Stimulated activated effector memory CD8-positive, alpha-beta T cell treated with anti-CD3 and anti-CD28 coated beads, Interleukin-12 subunit alpha, Interleukin-12 subunit beta, amount 100 ng/mL, for 72 hours (primary cell): ENCODE measurements at places on chromosomes 1 and 21.

DNA sequence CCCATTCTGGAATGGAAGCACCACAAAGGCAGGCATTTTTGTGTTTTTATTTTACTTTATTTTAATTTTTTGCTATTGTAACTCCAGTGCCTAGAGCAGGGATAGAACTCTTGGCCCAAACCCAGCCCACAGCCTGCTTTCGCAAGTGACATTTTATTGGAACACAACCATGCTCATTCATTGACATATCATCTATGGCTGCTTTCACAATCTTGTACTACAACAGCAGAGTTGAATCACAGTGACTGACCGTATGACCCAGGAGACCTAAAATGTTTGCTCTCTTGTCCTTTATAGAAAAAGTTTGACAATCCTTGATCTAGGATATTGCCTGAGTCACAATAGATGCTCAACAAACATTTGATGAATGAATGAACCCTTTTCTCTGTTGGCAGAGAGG, 83.9 kb upstream of the ATP1A1 start:
- no peak for DNase-seq

- DNase-seq = no peak
These were observed 52.8 kb upstream of the IFFO2 start for GRCh38 chr1:19009126-19009881.

GRCh38 chr1:56409112-56409691, 170.2 kb downstream of the PLPP3 start:
- no peak for DNase-seq

DNA sequence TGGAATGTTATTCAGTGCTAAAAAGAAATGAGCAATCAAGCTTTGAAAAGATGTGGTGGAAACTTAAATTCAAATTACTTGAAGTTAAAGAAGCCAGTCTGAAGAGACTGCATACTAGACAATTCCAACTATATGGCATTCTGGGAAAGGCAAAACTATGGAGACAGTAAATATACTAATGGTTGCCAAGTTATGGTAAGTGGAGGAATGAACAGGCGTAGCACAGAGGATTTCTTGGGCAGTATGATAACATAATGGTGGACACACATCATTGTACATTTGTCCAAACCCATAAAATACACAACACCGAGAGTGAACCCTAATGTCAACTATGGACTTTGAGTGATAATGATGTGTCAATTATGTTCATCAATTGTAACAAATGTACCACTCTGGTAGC, 21.1 kb upstream of the SELP start:
- DNase-seq = no peak

DNA sequence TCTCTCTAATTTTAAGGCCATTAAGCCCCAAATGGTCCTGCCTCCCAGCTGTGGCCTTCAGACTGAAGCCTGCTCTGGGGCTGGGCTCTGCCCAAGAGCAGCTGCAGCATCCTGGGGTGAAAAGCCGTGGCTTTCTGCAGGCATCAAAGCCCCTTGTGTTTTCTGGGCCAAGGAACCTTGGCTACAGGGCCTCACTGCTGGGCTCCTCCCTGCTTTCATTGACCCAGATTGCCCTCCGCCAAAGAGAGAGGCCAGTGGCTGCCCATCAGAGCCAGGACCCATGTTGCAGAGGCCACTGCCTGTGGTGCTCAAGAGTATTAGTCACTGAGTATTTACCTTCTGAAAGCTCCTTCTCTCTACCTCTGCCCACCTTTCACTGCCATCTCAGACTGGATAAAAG, 1.6 kb downstream of the ZNF648 start:
- DNase-seq = no peak

DNA sequence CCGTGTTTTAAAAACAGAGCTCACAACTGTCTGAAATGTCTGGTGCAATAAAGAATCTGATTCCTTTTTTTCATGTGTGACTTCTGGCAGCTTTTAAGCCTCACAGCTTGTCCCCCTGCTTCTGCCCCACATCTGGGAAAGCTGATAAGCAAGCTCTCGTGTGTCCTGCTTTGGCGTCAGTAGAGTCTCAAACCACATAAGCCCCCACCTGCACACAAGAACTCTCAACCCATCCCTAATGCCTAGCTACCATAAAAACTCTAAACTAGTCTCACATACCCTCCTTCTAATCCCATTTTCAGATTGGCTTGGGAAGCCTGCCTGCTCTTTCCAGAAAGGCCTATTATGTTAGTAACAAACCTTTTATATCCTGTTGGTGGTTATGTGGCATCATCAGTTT, 94.6 kb upstream of the DAB1 start:
- DNase-seq = no peak

GRCh38 chr1:35506960-35507912, 50.0 kb downstream of the KIAA0319L start:
- no peak for DNase-seq

- no peak for DNase-seq
These were observed 682.4 kb upstream of the ADGRL4 start for GRCh38 chr1:79688932-79689331.

DNA sequence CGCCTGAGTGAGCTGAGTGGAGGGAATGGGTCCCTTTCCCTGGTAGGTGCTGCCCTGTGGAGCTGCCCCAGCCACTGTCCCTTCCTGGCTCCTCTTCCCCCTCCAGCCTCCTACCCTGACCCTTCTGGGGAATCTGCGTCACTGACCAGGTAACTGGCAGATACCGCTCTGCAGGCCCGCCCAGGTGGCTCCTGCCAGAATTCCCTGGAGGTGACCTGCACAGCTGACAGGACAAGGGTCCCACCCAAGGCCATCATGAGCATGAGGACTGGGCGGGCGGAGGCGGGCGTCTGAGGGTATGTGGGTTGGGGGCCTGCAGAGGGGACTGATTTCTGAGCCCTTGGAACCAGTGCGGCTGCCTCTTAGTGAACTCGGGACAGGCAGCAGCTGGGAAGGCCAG, 32.5 kb downstream of the DHRS3 start:
- DNase-seq = no peak

- no peak for DNase-seq
These were observed 61.9 kb downstream of the HSPA13 start for GRCh38 chr21:14321042-14321441.

DNA sequence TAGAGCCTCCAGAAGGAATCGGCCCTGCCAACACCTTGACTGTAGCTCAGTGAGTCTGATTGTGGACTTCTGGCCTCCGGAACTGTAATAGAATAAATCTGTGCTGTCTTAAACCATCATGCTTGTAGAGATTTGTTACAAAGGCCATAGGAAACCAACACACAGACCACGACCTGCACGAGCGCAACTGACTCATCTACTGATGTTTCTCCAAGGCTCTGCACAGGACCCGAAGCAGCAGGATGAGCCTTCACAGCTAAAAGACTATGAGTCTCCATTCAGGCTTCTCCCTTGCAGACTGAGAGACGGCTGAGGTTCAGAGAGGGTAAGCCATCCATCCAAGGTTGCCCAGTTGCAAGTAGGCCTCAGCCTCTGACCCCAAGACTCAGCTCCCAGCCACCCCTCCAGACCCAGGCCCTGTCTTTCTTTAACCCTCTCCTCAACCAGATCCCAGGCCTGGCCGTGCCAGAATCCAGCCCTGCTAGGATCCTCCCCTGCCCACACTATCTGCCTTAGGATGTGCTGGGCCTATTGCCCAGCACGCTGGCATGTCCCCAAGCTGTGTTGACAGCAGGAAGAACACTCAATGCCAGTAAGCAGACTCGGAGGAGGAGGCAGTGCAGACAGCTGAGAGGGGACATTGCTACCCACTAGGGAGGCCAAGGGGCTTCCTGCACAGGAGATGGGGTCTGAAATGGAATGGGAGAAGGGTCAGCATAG, 109.0 kb downstream of the HMGB4 start:
- no peak for DNase-seq

DNA sequence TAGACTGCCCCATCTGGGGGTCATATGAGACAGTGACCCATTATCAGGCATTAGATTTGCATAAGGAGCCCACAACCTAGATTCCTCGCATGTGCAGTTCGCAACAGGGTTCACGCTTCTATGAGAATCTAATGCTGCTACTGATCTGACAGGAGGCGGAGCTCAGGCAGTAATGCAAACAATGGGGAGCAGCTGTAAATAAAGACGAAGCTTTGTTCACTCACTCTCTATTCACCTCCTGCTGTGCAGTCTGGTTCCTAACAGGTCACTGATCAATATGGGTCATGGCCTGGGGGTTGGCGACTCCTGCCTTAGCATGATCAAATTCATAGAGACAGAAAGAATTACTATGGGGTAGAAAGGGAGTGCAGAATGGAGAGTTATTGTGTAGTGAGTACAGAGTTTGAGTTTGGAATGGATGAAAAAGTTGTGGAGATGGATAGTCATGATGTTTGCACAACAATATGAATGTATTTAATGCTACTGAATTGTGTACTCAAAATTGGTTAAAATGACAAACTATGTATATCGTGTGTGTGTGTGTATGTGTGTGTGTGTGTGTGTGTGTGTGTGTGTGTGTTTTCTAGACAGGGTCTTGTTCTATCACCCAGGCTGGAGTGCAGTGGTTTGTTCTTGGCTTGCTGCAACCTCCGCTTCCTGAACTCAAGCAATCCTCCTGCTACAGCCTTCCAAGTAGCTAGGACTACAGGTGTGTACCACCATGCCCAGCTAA, 42.2 kb downstream of the BTF3L4 start:
- DNase-seq = no peak

DNA sequence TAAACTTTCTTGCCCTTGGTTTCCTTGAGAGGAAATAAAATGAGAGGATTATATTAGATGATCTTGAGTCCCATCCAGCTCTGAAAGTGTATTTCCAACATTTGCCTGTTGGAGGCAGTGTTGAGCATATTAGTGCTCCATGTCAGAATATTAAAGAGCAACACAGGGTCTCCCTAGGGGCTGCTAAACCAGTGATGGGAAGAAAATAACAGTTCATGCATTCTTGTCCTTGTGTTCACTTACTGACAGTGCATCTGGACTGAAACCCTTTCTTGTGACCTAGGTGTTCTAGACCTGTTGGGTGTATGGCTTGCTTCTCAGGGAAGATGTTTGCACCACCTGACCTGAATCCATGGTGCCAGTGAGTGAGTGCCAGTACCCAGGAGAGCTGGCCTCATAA, 124.7 kb upstream of the KIAA0040 start:
- peak; percentile 59 for DNase-seq

DNA sequence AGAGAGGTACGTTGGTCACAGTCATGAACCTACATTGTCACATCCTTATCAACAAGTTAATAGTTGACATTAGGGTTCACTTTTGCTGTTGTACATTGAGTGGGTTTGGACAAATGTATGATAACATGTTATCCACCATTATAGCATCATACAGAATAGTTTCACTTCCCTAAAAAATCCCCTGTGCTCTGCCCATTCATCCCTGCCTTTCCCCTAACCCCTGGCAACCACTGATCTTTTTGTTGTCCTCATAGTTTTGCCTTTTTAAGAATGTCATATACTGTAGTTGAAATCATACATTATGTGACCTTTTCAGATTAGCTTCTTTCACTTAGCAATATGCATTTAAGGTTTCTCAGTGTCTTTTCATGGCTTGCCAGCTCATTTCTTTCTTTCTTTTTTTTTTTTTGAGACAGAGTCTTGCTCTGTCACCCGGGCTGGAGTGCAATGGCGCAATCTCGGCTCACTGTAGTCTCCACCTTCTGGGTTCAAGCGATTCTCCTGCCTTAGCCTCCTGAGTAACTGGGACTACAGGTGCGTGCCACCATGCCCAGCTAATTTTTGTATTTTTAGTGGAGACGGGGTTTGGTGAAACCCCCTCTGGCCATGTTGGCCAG, 50.6 kb downstream of the UCK2 start:
- DNase-seq = no peak
